Retinal pigment epithelial cell (primary cell): ENCODE measurements at places on chromosomes 2 and 18.

DNA sequence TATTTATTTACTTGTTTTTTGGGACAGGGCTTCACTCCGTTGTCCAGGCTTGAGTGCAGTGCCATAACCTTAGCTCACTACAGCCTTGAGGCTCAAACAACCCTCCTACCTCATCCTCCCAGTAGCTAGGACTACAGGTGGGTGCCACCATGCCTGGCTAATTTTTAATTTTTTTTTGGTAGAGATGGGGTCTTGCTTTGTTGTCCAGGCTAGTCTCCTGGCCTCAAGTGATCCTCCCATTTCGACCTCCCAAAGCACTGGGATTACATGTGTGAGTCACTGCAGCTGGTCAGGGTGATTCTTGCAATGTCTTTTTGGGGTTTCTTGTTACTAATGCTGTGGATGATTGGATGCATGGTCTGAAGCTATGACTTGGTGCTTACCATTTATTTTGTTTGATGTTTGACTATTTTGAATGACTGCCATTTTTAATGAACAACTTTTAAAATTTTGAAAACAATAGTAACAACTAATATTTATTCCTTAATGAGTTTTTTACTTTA, 6.5 kb downstream of the CERS6 start:
- no peak for DNase-seq

- peak; percentile 8 for DNase-seq
These were observed 898.9 kb downstream of the CPS1 start for GRCh38 chr2:211455216-211455841.

- no peak for DNase-seq
These were observed 77.2 kb downstream of the TCF4 start for GRCh38 chr18:55510809-55511208.

DNA sequence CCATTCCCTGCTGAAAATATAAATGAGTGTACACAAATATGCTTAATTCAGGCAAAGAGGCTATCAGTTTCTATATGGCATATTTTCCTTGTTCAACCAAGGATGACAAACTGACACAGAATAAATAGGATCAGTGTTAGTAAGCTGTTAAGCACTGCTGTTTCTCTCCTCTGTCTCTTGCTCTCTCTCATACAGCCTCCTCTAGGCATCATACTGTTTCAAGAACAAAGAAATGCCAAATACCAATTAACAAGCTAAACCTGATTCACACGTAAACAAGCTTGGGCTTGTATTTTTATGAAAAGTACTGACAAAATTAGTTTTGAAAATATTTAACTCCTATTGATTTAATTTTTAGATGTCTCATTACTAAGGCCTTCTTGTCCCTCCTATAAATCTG, 1027.2 kb upstream of the ACVR2A start:
- DNase-seq = no peak

DNA sequence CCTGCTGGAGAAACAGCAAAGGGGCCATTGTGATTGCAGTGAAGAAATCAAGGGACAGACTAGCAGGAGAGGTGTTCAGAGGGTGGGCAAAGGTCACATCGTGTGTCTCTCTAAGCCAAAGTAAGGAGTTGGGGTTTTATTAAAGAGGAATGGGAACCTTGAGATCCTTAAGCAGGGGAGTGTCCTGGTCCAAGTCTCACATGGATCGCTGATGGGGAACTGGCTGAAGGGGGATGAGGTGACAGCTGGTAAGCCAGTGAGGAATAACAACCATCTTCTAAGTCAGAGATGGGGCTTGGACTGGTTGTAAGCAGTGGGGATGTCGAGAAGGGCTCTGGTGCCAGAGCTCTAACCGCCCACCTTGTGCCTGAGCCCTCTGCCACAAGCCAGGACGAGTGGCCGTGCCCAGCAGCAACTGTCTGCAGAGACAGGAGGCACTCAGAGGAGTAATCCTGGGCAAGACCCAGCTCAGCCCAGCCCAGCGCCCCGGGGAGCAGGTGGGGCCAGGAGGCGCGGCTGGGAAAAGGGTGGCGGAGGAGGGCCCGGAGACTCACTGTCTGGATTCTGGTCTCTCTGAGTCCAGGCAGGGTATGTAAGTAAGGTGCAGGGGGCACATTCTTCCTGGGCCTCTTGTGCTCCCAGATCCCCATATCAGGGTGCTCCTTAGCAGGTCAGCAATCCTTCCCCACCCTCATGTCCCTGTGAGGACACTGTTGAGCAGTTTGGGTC, 13.7 kb downstream of the WNT10A start:
- DNase-seq = no peak

DNA sequence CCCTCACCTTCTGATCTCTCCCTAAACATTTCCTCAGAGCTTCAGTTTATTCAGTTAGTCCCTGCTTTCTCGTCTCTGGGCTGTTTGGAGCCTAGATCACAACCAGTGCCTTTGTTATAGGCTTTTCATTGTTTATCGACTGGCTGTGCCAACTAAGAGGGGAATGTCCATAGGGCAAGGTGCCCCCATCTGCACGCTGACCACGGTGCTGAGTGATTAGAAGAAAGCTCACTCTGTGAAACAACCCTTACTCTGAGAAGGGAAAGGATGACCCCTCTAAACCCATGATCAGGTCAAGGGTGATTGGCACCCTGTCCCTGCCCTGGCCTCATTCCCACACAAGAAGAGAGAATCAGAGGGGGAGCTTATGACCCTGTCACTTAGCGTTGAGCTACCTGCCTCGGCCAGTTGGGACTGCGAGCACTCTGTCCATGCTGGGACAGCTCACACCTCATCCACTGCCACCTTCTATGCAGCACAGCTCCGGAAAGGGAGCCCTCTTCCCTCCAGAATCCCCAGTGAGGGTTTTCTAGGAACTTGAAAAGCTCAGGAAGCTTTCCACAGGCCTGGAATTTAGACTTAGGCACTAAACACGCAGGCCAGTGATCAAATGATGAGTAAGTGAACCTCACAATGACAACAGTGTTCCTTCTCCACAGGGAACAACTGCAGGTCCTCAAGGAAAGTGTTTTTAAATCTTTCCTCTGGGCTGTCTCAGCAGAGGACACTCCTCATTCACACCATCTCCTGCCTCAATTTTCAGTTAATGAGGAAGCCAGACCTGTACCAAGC, 2.3 kb upstream of the ACTG2 start:
- DNase-seq = no peak

GRCh38 chr18:75334869-75335268, 92.6 kb downstream of the SMIM21 start:
- DNase-seq = no peak

- no peak for DNase-seq
These were observed 8.5 kb downstream of the STEAP3 start for GRCh38 chr2:119231975-119232665.

- no peak for DNase-seq
These were observed 340.1 kb upstream of the GYPC start for GRCh38 chr2:126315828-126316227.
